ENCODE measurements at places on chromosomes 3 and 15.

GRCh38 chr3:39180546-39181346 is 11.6 kb downstream of the XIRP1 start:
- peak; percentile 94 for DNase-seq

- no peak for DNase-seq
Observed at GRCh38 chr15:69145694-69146492, 14.5 kb upstream of the GLCE start.

GRCh38 chr3:159455741-159456181 is 532.9 kb upstream of the IL12A start:
- DNase-seq = no peak

DNA sequence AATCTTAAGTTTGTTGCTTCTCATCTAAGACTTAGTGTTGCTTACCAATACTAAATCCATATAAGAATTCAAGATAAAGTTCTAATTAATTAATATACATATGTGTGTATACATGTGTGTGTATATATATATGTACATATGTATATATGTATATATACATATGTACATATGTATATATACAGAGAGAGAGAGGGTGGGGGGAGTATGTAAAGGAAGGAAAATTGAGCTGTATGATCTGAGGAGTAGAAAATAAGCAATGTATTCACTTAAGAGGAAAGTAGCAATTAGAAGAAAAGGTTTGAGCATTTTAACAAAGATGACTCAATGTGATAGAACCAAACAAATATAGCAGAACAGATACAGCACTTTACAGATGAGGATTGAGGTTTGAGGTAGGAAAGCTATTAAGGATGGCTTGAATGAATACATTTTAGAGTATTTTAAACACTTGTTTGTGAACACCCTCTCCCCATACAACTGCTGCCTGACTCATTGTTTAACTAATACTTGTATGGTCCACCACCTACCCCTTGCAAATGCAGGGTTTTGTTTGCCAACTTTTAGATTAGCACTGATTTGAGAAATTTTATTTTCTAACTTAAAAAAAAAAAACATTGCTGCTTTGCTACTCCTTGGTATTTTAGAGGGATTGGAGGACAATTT is 681.1 kb upstream of the CADM2 start:
- DNase-seq = no peak

DNA sequence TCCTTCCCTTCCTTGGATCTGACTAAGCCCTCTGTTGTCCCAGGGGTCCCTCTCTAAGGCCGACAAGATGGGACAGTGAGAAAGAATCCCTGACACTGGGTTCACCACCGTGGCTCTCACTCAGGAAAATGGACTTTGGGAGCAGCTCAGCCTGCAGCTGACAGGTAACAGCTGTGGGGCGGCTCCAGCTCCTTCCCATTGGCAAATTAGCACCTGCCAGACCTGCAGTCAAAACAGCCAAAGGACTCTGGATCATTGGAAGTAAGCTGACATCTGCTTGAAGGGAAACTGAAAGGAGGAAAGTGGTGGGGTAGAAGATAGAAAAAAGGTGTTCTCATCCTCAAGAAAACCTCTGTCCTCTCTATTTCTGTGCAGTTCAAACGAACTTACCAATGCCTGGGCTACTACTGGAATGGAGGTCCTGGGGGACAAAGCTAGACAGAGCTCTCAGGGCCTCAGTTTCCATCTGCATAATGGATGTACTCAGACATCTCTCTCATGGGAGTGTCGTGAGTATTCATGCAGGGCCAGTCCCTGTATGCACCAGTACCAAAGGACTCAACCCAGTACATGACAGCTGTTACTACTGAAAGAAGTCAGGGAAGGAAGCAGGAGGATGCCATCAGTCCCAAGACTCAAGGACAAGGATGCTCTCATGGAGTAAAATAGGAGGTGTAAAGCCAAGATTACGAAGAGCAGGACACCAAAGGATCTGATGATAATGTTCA is 53.6 kb upstream of the DCLK3 start:
- no peak for DNase-seq

GRCh38 chr3:102301155-102301880 is 133.5 kb upstream of the ZPLD1 start:
- no peak for DNase-seq

DNA sequence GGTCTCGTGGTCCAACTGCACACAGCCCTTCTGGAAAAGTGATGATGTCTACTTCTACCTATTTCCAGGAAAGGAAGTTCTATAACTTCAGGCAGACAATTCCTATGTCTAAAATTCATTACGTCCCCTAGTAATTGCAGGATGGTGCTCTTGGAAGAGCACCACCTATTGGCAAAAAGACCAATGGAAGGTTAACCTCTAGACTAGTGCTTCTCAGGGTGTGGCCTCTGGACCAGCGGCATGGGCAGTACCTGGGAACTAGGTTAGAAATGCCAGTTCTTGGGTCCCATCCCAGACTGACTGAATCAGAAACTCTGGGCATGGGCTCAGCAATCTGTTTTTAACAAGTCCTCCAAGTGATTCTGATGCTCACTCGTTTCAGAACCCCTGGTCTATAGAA is 258.3 kb upstream of the ICE2 start:
- no peak for DNase-seq

GRCh38 chr3:85576091-85576690 is 617.4 kb downstream of the CADM2 start:
- DNase-seq = peak; percentile 76

DNA sequence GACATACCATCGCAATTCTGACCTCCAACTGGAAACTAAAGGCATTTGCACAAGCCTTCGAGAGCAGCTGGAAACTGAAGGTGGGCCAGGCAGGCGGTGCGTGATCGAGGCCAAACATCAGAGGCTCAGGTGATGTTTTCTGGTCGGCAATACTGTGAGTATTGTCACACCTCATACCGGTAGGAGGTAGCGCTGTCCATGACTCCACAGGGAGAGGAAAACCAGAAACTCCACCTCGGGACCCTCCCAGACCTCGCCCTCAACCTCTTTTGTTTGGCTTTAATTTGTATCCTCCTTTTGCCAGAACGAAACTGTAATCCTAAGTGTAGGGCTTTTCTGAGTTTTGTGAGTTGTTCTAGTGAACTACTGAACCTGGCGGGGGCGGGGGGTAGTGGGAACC is 43.6 kb downstream of the LDHAL6B start:
- DNase-seq = no peak

DNA sequence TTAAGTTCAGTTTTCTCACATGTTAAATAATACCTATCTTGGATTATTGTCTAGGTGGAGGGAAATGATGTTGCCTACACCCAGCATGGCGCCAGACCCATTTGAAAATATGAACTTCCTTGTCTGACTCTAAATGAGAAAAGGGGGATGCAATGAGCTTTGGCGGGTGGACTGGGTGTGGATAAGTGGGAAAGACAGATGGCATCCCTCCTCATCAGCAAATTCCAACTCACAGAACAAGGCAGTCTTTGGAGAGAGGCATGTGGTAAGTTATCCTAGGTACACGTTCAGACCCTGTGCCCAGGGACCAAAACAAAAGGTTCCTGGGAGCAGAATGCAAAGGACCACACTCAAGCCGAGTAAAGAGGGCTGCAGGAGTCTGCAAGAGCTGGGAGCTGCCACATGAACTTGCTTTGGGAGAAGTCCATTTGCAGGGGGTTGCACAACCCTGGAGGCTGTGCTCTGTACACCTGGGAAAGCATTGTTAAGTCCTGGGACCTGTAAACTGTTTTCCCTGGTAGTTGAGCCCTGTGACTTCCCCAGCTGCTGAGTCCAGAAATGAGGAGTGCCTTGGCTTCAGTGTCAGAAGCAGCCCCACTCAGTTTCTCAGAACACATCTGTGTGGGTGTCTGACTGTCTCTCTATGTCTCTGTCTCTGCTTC is 102.3 kb upstream of the TPM1 start:
- DNase-seq = no peak

- DNase-seq = no peak
Observed at GRCh38 chr3:3665961-3666640, 133.1 kb upstream of the LRRN1 start.

- DNase-seq = no peak
Observed at GRCh38 chr3:190533511-190534281, 19.8 kb downstream of the IL1RAP start.

- no peak for DNase-seq
Observed at GRCh38 chr3:123552095-123552714, 32.6 kb downstream of the HACD2 start.

DNA sequence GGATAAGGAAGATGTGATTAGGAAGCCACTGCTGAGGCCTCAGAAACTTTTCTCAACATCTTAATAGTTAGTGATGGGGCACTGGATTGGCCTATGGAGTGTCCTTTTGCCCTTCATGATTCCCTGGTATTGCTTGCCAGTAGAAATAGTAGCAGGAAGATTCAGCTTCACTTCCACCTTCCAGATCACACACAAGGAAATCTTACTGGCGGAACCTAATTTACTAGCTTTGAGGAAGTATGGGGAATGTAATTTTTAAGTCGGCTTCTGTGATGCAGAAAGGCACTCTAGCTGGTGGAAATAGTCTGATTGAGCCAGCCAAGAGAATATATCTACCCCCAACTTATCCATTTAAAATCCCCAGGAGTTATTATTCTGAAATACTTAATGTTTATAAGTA is 46.5 kb downstream of the LPP start:
- no peak for DNase-seq

GRCh38 chr3:192930577-192930976 is 12.9 kb upstream of the MB21D2 start:
- DNase-seq = no peak

DNA sequence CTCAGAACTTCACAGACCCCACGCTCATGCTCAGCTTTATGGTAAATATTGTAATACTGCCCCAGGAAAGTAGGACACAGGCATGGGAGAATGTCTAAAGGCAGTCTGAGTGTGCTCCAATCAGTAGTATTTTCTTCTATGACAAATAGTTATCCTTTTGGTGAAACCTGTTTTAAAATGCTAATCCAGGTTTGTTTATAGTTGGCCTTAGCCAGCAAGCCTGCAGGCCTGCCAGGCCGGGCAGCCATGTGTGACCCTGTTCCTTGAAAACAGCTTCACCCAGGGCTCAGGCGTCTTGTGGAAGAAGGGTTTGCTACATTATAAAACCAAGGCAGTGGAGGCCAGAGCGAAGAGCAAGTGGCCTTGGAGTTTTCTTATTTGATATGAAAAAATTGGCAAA is 104.7 kb downstream of the SEMA6D start:
- DNase-seq = no peak

DNA sequence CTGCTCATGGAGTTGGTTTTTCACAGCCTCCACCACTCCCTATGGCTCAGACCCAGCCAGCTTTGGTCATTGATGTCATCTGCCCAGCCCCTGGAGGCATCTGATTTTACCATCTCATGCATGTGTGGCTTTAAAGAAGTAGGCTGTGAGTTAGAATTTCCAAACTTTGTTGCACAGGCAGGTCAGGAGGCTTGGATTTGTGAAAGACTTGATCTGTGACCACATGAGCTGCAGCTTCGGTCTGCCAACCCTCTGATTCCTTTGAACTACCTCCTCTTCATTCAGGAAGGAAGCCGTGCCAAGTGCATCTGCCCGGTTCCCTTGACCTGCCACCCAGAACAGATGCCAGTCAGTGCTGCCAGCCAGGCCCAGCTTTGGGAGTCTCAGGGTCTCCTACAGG is 9.2 kb downstream of the CTXND1 start:
- no peak for DNase-seq

DNA sequence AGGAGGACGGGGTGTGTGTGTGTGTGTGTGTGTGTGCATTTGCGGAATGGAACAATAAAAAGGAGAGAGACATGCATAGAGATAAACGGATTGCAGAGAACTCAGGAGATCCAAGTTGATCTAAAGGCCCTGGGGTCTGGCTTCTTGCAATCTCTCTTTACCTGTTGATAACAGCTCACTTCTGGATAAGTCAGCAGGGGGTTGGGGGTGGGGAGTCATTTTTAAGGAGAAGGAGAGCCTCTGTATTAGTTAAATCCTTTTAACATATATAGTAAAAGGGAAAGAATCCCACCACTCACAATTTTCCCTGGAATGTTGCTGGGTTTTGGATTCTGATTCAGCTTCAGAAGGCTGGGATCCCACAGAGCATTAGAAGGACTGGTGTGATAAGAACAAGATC is 87.5 kb upstream of the MITF start:
- DNase-seq = no peak

- no peak for DNase-seq
Observed at GRCh38 chr3:103052236-103052830, 617.5 kb downstream of the ZPLD1 start.

DNA sequence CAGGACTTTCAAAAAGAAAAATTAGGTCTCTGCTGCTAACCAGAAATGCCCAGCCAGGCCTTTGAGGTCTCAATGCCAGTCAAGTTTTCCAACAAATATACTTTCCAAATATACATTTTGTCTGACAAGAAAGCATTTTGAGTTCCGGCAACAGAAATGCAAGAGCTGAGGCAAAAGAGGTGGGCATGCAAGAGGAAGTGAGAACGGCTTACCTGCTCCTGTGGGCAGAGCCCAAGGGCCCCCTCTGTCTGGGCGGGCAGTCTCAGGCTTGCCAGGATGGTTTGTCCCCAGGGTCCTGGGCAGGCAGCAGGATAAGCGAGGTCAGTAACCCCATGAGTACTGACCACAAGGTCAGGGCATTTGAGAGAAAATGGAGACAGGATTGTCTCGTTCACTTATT is 136.1 kb upstream of the TOPAZ1 start:
- no peak for DNase-seq

DNA sequence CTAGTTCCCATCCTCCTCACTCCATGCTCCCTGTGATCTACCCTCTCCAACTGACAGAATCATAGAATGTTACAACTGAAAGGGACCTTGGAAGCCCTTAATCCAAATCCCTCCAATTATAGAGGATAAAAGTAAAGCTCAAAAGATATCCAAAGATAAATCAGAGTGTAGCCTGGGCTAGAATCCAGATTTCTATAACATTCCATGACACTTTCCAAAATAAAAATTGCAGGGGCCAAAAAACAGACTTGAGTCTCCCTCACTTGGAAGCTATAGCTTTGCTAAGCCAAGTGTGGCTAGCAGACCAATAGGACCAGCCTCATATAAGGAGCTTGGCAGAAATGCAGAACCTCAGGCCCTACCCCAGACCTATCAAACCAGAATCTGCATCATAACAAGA is 148.1 kb downstream of the NTRK3 start:
- DNase-seq = no peak

- DNase-seq = no peak
Observed at GRCh38 chr15:88120026-88120425, 136.5 kb downstream of the NTRK3 start.

DNA sequence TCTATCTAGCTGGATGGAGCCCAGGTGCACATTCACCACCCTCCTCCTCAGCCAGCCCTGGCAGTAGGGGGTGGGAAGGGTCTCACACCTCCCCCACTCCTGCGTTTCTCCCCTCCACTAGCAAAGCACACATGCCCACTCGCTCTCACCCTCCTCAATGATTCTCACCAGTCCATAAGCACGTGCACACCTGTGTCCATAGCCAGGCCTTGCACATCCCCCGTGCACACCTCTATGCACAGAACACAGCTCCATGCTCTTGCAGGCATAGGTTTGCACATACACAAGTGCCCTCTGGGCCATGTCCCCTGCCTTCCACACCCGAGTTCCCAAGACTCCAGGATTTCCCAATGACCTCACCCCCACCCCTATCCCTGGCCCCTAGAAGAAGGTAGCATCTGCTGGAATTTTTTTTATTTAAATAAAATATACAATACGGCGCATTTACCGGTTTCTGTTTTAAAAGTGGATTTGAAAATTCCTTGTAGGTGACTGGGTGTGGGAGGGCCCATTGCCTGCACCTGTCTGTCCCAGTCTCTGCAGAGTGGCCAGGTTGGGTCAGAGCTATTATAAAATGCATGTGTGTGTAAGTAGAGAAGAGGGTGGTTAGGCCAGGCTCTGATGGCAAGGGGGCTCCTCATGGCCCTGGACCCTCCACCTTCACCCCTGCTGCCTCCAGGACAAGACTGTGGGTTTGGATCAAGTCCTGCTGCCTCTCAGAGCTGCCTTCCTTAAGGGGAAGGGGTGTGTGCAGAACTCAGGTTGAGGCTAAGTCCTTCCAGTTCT is 49.1 kb downstream of the HCN4 start:
- no peak for DNase-seq

Measured in glutamatergic neuron (in vitro differentiated cells).